ENCODE measurements at places on chromosomes 7 and 10.
A peak's percentile ranks its signal among the peaks of the same experiment; 100 is the strongest.

- DNase-seq, result no peak
Measured at GRCh38 chr10:125845617-125846016, 22.3 kb downstream of the BCCIP start.

- DNase-seq, result no peak
Measured at GRCh38 chr10:52383088-52383487, 69.0 kb downstream of the DKK1 start.

DNA sequence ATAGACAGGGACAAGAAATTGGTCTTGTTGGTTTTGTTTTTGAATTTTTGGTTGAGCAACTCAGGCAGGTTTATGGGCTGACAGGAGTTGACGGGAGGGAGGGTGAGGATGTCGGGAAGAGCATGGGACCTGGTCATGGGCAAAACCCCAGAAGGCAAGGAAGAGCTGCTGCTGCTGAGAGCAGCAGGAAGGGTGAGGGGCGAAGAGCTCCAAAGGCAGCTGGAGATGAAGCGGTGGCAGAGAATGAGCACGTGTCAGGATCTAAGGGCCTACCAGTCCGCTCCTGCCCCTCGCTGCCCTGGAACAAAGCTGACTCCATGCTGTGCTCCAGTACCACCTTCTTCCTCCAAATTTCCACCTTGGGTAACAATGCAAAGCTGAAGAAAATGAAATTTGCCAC lies 84.3 kb downstream of the ARHGAP22 start:
- DNase-seq, result no peak

- DNase-seq, result peak; percentile 46
Measured at GRCh38 chr7:127885843-127886242, 145.4 kb downstream of the LRRC4 start.

- no peak for DNase-seq
Measured at GRCh38 chr10:11448545-11449244, 162.8 kb downstream of the USP6NL start.

DNA sequence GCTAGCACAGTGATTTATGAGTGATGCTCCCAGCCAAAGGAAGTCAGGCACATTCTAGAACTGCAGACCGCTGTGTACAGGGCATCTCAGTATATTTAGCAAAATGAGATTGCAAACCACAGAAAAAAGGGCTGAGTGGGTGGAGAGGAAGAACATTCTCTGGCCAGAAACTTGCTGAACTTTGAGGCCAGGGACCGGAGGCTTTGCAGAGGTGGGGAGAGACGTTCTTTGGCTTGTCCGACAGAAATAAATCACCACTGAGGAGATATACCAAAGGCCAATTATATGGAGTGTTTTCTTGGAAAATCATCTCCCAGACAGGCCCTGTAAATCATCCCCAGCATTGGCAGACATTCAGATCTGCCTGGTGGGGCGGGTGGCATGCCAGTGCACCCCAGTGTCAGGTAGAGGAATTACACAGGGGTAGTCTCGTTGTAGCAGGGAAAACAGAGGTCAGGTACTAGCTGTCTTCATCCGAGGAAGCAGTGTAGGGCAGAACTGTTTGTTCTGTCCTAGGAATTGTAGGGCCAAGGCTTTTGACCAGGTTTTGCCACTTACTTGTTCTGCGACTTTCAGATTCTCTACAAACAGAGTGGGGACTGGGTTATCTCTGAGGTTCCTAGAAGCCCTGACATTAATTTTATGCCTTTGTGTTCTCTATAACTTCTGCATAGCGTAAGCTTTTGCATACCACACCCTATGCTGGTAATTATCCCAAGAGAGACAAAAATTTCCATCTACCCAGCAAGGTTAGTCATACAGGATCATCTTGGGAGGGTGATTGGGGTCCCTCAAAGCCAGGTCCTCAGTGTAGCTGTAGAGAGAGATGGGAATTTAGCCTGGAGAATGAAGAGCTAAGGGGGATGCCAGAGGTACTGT lies 655.6 kb downstream of the LRMDA start:
- DNase-seq, result no peak

- DNase-seq, result no peak
Measured at GRCh38 chr10:125024497-125025234, 82.7 kb downstream of the ZRANB1 start.

GRCh38 chr7:128755075-128755818 lies 16.1 kb downstream of the CALU start:
- DNase-seq, result no peak

GRCh38 chr10:72685264-72685921 lies 6.5 kb upstream of the MCU start:
- peak; percentile 69 for DNase-seq

DNA sequence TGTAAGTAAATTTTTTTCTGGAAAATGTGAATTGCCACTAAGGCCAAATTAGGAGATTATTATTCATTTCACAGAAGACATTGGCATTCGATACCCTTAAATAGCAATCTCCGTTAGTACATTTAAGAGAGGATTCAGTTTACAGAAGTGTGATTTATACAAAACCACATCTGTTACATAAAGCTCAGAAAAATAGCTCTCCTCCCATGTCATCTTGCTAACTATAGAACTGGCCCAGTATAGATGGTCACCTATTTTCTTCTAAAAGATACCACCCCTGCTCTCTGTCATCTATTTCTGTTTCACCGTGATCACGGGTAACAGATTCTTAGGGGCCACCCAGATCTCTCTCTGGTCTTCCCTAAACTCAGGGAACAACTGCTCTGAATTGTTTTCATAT lies 119.1 kb downstream of the HIP1 start:
- DNase-seq, result no peak

DNA sequence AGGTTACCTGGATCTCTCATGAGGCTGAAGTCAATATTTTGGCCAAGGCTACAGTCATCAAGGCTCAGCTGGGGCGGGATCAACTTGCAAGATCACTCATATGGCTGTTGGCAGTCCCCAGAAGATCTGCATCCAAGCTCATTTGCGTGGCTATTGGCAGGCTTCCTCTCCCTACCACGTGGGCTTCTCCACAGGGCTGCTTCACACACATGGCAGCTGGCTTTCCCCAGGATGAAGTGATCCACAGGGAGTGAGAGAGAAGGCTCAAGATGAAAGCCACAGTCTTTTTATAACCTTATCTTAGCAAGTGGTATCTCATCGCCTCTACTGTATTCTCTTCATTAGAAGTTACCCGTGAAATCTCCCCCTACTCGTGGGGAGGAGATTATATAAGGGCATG lies 167.4 kb downstream of the TMEM26 start:
- DNase-seq, result peak; percentile 17

DNA sequence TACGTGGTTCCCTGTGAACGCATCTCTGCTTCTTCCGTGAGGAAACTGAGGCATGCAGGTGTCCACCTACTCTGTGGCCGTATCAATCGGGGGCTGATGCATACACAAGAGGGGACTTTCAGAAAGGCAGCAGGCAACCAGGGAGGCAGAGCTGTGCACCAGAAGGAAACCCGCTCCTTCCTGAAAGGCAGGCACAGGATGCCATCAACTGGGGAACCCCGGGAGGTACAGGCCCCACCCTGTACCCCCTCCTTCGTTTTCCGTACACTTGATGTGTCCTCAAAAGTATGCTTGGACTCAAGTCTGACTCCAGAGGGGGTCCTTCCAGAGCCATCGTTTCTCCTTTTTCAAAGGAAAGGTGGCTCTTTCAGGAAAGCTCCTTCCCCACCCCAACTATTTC lies 59.5 kb downstream of the ASB13 start:
- DNase-seq, result no peak

GRCh38 chr10:17712717-17713471 lies 39.1 kb upstream of the TMEM236 start:
- DNase-seq, result peak; percentile 75

GRCh38 chr10:93415693-93416092 lies 66.4 kb downstream of the MYOF start:
- DNase-seq, result no peak

- DNase-seq, result no peak
Measured at GRCh38 chr7:42070068-42070467, 166.9 kb downstream of the GLI3 start.

- no peak for DNase-seq
Measured at GRCh38 chr10:74096777-74097176, 53.9 kb downstream of the AP3M1 start.

- no peak for DNase-seq
Measured at GRCh38 chr10:4202938-4203337, 417.9 kb upstream of the KLF6 start.

DNA sequence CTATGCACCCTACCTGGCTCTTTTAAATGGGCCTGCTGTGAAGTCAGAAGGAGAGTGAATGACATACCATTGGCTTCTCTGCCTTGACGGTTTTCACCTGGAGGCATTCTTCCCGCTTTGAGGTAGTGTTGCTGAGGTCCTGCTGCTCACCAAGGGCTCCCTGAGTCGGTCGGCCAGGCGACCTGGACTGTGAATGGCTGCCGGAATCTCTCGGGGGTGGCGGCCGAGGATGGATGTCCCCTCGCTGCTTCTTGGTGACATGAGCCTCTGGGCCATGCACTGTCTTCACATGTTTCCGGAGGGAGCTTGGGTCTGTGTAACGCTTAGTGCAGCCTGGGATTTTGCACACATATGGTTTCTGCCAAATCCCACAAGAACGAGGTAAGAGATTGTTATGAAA lies 264.7 kb downstream of the GLI3 start:
- DNase-seq, result no peak

GRCh38 chr7:505171-505570 lies 14.5 kb downstream of the PDGFA start:
- DNase-seq, result no peak

DNA sequence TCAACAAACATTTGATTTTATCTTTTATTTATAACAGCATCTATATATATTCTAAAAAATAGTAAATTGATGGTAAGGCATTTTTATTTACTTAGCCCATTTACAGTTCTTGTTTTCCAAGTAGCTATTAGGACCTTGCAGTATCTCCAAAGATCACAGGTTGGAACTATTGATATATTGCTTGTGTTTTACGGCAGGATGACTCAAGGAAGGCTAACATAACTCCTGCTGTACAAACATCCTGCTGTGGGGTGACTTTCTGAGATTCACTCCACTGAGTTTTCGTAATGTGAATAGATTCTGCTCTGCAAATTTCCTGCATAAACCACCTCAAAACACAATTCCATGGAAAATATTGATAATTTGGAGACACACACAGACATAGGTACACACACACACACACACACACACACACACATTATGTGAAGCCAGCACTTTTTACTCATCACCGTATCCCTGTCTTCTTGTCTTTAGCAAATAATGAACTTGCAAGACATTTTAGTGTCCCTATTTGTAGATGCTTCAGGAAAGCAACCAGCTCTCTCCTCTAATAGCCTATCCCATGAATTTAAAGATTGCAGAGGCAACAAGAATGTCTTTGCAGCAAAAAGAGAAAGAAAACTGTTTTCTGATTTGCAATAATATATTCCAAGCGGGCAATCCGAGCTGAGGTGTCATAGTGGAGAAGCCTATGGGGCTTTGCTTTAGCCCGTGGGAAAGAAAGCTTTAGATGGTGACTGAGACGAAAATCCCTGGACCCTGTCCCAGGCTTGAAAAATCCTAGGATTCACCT lies 722 bp downstream of the AGR2 start:
- no peak for DNase-seq

- no peak for DNase-seq
Measured at GRCh38 chr10:16995867-16996529, 133.6 kb downstream of the CUBN start.

DNA sequence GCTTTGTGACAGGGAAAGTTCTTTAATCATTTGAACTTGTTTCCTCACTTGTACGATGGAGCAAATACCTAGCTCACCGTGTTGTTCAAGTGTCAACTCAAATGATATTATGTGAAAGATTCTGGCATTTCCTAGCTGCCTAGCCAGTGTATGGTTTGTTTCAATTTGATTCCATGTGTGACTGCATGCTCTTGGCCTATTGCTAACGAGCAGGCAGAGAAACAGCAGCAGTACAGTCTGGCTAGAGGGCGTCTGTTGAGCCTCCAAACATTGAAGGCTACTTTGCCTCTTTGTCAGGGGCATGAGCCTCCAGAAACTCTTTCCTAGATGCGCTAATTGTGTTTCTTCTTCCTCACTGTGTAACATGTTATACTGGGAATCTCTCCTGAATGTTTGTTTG lies 417.4 kb downstream of the EXOC4 start:
- no peak for DNase-seq

Measured in cerebellar cortex (tissue), 1 donor.